Activated CD4-positive, CD25-positive, alpha-beta regulatory T cell (primary cell): ENCODE measurements at places on chromosomes 7 and 10.

DNA sequence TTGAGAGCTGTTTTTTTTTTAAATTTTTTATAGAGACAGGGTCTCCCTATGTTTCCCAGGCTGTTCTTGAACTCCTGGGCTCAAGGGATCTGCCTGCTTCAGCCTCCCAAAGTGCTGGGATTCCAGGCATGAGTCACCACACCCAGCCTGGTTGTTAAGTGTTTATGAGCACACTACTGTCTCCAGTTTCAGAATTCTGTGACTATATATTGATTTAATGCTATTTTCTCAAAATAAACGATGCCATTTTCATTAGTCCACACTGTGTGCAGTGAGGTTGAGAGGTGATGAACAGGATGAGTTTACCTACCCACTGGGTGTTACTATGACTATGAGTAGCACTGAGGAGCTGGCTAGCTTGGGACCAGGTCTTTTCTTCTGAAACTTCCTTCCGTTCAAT is 110.9 kb upstream of the FAM180A start:
- no peak for DNase-seq

GRCh38 chr10:88990384-88991160 is at the start of gene FAS:
FAS (plus strand) TSS chr10:88990798; CDS start chr10:88990877, 79 bp downstream.
- peak; percentile 52 for DNase-seq

DNA sequence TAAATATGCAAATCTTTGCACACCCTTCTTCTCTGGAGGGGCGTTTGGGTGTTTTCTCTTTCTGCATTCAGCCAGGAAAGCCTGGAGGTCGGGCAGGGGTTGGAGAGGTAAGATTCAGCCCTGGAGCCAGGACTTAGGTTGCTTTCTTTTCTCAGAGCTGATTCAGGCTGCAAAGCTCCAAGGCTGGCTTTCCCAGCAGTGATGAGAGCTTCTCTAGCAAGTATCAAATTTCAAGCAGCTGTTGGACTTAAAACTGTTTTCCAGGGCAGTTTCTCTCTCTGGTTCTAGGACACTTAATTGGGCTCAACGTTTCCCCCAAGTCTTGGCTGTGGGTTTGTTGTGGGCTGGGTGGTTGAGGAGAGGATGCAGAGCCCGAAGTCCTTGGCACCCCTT is 608 bp downstream of the AKR1B10 start:
- no peak for DNase-seq

DNA sequence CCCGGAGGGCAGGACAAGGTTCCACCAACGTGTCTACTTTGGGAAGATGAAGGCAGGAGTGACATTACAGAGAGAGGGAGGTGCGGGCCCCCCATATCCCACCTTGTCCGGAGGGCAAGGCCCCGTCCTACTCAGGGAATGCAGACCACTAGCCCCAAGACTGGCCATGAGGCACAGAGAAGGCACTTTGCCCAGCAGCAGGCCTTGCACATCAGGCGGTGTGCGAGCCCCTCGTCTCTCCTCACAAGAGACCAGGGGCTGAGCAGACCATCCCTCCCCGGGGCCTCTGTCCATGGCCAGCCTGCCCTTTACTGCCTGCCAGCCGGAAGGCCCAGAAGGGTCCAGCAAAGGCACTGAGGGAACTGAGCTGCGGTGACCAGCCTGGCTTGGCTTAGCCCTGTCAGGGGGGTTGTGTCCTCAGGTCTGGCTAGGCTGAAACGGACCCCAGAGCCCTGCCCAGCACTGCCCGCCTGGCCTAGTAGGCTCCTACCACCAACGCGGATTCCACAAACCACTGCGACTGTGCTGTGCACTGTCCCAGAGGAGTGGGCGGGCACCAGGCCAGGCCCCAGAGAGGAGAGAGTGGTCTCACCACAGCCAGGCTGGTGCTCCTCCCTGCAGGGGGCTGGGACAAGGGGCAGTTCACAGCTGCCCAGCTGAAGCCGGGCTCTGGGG is 16.7 kb downstream of the CAMK2B start:
- DNase-seq, result no peak

DNA sequence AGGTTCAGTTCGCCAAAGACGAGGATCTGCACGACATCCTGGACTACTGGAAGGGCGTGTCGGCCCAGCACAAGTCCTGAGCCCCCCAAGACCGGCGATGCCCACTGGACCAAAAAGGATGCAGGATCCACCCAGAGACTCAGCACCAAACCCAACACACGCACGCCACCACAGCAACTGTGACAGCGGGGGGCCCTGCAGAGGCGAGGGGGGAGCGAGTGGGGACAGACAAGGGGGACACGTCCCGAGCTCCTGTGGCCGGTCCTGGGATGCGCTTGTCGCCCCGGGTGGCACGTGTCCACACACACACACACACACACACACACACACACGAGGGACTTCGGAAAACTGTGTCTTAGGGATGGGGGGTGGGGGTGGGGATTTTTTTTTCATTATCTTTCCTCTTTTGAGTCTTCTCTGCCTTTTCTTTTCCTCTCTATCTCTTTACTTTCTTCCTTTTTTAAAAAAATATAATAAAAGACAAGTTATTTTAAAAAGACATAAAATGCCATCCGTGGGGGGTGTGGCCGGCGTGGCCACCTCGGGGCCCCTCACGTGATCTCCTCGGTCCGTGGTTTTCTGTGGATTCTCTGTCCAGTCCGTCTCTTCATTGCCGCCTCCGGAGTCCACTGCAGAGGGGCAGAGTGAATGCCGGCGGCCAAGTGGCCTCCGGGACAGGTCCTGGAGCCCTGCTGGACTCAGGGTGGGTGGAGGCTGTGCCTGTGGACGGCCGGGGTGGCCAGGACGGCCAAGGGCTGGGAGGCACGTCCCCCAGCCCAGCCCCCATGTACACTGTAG is 77.1 kb downstream of the ELFN1 start:
- DNase-seq, result no peak

DNA sequence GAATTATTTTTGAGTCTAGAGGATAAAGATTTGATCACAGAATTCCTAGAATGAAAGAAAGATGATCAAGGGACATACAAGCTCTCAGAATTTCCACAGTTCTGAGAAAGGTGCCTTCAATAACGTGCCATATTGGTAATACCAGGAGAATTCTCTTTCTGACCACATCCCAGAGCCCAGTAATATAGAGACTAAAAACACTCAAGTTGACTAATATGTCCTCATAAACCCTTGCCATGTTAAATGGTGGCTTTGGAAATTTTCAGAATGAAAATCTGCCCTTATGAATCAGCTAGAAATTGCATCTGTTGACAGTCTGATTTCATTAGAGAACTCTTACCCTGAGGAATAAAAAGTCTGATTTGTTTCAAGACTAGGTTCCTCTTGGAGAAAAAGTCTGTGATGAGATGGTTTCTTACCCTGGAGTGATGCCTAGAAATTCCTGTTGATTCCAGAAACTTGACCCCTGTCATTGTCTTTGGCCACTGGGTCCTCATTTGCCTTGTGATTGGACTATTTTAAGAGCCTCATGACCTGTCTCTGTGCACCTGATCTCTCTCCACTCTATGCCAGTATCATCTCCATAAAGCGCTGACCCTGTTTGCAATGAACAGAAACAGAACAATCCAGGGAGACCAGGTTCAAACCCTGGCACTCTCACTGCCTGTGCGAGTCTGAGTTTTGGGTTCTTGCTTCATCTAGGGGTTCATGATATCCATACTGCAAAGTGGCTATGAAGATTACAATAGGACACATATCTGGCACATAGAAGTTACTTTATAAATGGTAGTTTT is 3.3 kb downstream of the IL2RA start:
- DNase-seq, result no peak

- no peak for DNase-seq
These were observed 188.6 kb upstream of the GDF10 start for GRCh38 chr10:47111329-47111862.

DNA sequence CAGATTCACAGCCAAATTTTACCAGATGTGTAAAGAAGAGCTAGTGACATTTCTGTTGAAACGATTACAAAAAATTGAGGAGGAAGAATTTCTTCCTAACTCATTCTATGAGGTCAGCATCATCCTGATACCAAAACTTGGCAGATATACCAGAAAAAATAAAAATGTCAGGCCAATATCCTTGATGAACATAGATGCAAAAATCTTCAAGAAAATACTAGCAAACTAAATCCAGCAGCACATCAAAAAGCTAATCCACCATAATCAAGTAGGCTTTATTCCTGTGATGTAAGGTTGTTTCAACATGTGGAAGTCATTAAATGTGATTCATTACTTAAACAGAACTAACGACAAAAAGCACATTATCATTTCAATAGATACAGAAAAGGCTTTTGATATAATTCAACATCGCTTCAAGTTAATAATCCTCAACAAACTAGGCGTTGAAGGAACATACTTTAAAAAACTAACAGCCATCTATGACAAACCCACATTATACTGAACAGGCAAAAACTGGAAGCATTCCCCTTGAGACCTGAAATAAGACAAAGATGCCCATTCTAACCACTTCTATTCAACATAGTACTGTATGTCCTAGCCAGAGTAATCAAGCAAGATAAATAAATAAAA is 807.7 kb upstream of the ZWINT start:
- no peak for DNase-seq

- DNase-seq, result no peak
These were observed 113.1 kb upstream of the GDF10 start for GRCh38 chr10:47186941-47187340.

GRCh38 chr7:426510-426909 is 93.1 kb downstream of the PDGFA start:
- DNase-seq, result no peak

- no peak for DNase-seq
These were observed 63.0 kb downstream of the TAX1BP1 start for GRCh38 chr7:27802999-27803398.

DNA sequence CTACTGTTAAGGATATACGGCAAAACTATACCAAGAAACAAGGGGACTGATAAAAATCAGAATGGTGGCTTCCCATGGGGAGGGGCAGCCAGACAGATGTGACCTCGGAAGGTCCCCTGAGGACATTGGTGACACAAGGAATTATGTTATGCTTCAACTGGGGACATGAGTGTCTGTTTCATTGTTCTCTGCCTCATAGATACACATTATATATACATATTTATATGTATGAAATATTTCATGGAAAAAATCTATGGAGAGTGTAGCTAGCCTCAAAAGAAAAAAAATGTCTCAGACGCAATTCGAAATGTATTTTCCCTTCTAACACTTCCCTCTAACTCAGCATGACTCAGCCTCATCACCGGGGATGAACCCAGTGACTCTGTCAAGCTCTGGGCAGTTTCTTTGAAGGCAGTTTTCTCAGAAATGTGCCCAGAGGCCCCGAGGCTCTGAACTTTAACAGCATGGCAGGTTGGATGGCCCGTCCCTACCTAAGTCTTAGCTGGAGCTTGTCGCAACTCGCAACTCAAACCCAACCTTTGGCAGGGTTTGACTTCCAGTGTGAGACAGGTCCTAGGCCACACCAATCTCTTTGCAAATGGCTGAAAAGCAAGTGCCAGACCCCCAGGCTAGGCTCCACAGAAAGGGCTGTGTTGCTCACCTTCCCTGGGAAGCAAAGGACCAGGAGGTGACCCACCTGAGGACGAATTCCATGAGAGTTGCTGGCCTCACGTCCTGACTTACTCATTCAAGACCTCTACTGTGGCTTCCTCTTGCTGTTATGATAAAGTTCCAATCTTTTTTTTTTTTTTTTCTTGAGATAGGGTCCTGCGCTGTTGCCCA is 86.9 kb downstream of the CARD11 start:
- DNase-seq, result peak; percentile 10

DNA sequence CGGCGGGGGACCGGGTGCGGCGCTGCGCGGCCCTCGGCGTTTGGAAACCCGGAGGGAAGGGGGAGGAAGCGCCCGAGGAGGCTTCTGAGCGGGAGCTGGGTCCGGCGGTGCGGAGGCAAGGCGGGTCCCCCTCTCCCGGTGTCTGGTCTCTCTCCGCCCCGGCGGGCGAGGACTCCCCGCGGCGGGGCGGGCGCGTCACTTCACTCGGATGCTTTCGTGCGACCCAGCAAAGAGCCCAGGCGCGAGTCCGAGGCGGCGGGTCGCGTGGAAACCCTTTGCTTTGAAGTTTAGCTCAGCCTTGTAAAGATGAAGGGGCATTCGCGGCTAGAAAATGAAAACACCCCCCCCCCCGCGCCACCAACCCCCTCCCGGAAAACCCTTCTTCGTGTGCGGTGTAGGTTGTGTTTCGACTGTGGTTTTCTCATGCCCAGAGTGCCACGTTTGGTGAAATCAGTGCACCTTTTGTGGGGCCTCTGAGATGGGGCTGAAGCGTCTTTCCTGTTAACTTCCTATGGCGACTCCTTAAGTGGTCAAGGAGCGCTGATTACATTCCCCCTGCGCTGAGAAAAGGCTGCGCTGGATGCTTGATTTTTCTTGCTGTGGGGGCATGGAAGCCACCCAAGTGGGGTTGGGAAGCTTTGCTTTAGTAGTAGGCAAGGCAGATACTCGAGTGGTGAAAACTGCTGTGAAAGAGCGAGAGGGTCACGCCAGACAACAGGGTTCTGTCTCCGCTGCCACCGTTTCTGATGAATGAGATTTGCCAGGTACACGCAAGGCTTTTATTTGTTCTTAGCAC is 876 bp downstream of the GNAI1 start:
- no peak for DNase-seq

GRCh38 chr10:11699550-11700097 is 42.6 kb upstream of the ECHDC3 start:
- no peak for DNase-seq

DNA sequence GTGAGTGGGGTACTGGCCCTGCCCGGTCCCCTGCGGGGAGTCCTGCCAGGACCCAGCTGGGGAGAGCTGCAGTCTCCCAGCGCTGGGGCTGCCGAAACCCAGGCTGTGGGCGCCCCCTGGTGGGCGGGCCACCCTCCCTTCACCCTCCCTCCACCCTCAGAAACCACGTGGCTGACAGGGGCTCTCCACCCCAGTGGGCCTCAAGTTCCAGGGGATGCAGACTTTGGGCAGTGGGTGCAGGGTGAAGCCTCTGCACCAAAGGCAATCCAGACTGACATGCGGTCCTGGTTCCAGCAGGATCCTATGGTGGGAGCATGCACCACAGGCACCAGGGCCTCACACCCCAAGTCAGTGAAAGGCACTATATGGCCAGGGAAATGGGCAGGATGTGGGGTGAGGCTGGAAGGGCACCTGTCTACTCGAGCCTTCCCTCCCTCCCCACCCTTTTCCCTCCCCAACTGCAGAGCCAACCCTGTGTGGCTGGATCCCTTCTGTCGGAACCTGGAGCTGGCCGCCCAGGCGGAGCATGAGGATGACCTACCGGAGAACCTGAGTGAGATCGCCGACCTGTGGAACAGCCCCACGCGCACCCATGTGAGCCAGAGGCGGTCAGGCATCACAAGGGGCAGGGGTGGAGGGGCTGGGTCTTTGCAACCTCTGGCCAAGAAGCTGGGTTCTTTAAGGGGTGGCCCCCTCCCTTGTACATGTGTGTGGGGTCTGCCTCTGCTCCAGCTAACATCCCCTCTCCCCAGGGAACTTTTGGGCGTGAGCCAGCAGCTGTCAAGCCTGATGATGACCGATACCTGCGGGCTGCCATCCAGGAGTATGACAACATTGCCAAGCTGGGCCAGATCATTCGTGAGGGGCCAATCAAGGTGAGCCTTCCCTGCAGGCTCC is 38.8 kb downstream of the PSAP start:
- peak; percentile 71 for DNase-seq

GRCh38 chr10:123782549-123782948 is 109.1 kb downstream of the CPXM2 start:
- no peak for DNase-seq

DNA sequence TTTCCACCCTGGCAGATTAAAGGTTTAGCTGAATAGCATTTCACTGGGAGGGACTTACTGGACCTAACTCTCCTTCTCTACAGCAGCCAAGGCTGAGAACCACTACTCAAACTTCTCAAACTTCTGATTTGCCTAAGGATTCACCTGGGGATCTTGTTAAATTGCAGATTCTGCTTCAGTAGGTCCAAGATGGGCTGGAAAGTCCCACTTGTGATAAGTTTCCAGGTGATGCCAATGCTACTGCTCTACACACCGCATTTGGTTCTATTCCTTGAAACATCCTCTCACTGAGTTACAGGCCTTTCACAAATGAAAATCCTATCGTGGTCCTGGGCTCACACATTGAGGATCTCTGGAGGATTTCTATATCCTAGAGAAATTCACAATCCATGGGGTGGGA is 147.9 kb downstream of the CHCHD3 start:
- DNase-seq, result no peak
